ENCODE measurements at places on chromosomes 7 and 10.
A peak's percentile ranks its signal among the peaks of the same experiment; 100 is the strongest.

- DNase-seq, result no peak
Measured at GRCh38 chr7:71186535-71187057, 54.7 kb downstream of the GALNT17 start.

GRCh38 chr7:29375641-29376562, 181.3 kb downstream of the CHN2 start:
- no peak for DNase-seq

DNA sequence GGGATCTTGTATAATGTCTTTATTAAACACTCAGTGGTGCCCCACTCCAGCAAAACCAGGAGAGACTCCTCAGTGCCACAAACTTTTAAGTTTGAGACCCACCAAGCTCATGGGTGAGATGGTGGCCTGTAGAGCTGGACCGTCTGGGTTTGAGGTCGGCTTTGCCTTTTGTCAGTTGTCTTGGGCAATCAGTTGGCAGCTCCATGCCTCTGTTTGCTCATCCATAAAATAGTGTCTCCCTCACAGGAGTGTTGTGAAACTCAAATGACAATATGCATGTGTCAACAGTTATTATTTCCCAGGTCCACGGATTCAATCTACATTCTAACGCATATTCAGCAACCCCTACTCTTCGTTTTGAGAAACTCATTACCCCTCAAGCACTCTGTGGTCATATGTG, 367.8 kb upstream of the C7orf33 start:
- no peak for DNase-seq

GRCh38 chr7:158406364-158406763, 181.3 kb downstream of the PTPRN2 start:
- DNase-seq, result no peak

DNA sequence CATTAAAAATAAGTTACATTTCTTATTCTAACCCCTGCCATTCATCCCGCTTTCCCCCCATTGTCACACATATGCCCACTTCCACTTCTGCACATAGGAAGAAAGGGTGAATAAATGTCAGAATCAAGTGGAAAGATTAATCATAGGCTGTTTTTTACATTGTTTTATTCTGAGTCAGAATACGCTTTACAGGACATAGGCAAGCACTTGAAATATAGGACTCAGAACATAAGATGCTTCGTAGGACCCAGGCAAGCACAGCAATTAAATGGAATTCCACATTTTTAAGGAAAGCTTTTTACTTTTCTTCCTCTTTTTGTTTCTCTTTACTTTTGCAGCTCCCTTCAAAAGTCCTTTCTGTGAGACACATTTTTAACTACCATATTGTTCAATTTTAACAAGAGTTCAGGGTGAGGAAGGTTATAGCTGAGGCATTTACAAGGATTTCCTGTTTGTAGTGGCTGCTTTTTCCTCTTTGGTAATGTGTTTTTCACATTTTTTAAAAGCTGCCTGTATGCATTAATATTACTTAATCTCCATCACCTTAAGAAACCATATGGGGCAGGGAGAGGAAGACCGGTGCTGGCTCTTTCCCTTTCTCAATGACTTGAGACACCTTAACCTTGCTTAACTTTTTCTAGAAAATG, 130.0 kb downstream of the TES start:
- DNase-seq, result no peak

- DNase-seq, result no peak
Measured at GRCh38 chr10:101464082-101464481, 110.1 kb downstream of the BTRC start.

DNA sequence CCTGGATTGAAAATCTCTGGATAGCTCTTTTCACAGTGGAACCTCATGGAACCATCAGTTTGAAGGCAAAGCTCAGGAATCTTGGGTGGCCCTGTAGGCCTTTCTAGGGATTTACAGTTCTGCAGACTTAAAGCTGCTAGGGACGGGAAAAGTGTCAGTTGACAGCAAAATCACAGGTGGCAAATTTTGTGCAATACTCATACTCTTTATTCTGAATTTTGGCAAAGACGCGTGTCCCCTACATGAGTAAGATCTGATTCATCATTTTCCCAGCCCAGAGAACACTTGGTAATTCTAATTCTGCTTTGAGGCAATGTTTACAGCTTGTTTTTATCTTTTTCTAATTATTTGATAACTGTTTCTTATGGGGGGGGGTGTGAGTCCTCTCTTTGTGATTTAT, 3.6 kb downstream of the LRRC17 start:
- no peak for DNase-seq

- DNase-seq, result peak; percentile 20
Measured at GRCh38 chr7:137169282-137169698, 174.2 kb downstream of the PTN start.

GRCh38 chr10:3902054-3902808, 117.2 kb upstream of the KLF6 start:
- DNase-seq, result no peak

- no peak for DNase-seq
Measured at GRCh38 chr10:1169186-1169885, 113.2 kb downstream of the WDR37 start.

DNA sequence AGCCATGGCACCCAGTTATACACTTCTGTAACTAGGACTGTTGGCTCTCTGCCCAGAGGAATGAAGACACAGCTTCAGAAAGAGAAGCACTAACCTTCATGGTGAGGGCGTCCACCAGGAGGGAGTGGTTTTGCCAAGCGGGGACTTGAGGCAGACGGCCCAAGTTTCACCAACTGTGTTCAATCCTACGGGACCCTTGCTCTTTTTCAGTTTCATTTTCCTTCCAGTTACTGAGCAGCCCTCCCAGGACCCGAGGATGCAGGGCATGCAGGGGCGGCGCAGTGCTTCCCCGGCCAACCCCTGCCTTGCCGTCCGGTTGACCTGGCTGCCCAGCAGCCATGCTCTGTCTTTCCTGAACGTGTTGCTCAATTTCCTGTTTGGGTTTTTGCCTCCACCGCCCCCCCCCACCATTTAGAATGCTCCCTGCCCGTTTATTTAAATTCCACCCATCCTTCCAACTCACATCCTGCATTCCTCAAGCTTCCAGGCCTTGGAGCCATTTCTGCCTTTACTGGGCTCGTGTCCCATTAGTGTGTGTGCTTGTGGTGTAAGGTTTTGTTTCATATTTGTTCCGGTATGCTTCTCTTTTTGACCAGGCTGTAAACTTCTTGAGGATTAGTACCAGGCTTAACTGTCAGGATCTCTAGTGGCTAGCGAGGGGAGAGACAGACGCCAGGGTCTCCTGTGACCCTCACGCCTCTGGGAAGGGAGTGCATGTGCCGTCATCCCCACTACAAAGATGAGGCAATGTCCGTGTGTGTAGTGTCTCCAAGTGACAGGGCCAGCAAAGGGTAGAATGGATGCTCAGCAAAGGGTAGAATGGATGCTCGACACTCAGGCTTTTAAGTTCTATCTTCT, 31.6 kb downstream of the IL15RA start:
- peak; percentile 40 for DNase-seq

- no peak for DNase-seq
Measured at GRCh38 chr10:60397792-60398191, 8.1 kb upstream of the ANK3 start.

DNA sequence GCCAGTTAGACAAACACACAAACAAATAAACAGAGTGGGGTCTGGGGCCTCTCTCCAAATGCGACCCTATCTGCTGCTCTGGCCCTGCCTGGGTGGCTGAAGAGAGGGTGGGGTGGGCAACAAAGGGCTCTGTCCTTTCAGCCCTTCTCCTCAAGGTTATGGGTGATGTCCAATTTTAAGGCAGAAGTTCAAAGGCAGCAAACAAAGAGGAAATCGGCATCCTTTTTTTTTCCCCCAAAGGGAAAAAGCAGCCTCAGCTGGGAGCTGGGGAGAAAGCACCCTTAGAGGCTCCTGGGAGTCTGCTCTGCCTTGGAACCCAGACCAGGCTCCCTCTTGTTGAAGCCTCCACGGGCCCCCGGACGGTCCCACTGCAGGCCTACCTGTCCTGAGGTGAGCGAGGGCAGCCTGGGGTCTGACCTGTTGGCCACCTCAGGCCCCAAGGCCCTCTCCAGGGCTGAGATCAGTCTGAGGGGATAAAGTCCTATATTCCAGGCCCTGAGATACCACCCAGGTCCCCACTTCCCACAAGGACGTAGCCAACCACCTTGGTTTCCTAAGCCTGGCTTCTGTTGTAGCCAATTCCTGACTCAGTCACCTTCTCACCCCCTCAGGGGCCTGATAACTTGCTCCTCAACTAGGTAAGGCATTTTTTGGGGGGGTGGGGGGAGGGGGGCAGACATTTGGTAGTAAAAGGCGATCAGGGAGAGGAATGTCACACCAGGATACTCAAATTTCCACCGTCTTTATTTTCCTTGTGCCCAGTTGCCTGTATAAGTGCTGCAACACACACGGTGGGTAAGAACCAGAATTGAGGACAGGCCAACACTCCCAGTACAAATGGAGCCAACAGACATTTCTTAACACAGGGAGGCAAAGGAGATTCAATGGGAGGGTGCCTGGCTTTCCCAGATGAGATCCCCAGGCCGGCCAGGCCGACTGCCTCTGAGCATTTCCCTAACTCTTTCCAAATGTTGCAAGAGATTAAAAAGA, 4.3 kb downstream of the HOXA11 start:
- DNase-seq, result no peak

DNA sequence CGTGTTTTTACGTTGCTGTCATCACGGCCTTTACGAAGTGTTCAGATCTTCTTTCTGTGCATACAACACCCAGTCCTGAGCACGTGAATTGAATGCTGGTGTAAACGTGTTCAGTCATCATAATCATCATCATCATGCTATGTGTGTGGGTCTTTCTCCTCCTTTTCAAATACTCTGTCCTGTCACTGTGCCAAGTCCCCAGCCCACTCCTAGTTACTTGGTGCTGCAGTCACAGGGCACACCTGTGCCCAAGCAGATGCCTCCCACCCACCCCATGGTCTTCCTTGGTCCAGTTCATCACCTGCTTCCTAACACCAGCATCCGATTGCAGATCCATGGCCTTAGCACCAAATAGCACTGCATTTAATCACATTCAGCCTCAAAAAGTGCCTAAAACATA, 78.6 kb upstream of the MGMT start:
- no peak for DNase-seq

DNA sequence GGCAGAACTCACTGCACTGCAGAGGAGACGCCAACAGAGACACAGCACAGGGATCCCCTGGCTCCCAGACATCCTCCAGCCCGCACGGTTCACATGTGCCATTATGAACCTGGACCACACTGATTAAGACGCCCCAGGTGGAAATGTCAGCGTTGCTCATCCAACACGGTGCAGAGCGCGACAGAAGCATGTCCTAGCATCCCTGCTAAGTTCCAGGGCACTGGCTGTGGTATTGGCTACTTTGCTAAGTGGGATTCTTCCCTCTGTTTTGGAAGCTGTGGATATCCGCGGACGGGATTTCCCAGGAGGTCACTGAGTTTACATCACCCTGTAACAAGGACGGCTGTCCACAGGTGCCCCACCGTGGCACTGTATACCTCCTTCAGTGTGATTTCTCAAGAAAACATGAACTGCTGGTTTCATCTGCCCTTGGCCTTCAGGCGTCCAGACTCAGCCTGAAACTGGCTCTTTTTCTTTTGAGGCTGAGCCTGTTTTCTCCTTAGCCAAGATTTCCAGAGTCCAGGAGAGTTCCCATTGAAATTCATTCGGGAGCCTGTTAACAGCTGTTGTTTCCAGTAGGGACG, 324.0 kb downstream of the WDR37 start:
- no peak for DNase-seq

GRCh38 chr10:20817646-20818045, 79.5 kb downstream of the NEBL start:
- DNase-seq, result no peak

- DNase-seq, result no peak
Measured at GRCh38 chr10:2471811-2472210, 595.5 kb upstream of the PFKP start.

DNA sequence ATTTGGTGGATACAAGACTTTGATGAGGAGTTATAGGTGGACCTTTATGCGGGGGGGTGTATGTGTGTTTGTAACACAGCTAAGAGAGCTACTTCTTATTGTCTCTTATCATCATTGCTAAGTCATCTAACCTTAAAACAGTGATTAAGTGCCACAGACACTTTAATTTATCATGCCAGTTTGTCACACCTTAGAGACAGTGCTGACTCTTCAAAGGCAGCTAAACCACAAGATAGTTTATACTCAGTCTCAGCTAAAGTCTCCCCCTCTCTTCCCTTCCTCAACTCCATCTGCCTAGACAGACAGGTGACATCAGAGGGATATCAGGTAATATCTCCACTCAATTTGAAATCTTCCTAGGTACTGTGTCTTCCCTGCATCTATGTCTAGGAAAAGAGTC, 42.2 kb downstream of the MYPN start:
- DNase-seq, result no peak

DNA sequence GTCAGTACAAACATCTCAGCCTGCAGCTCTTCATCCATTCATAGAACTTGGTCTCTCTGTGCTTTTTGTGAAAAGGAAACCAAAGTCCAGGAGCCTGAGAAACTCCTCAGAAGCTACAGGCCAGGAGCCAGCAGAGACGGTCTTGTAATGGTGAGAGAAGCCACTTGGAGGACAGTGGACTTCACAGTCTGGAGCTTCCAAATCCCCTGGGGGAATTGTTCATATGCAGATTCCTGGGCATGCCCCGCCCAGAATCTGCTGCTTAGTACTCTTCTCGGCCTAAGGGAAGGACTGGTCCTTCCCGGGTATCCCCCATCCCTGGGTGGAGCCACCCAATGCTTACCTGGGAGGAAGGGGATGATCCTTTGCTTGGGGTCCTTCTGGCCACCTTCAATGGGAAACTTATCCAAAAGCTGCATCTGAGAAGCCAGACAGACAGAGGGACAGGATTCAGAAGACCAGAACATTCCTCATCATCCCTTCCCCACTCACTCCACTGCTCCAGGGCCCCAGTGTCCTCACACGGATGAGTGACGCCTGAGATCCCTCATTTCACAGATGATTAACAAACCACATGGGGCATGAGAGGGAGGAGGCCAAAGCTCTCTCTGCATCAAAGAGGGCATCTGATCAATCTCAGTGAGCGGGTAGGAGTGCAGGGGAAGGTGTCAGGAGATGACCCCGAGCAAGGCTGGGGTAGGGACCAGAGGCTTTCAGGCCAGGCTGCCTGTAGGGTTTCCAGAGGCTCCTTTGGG, 88.4 kb downstream of the SH3PXD2A start:
- DNase-seq, result no peak

- no peak for DNase-seq
Measured at GRCh38 chr10:43200538-43201390, 62.5 kb downstream of the CSGALNACT2 start.

GRCh38 chr10:14583252-14583651, 191.4 kb downstream of the FAM107B start:
- no peak for DNase-seq

- no peak for DNase-seq
Measured at GRCh38 chr10:1022413-1022812, 3.2 kb downstream of the IDI2 start.

DNA sequence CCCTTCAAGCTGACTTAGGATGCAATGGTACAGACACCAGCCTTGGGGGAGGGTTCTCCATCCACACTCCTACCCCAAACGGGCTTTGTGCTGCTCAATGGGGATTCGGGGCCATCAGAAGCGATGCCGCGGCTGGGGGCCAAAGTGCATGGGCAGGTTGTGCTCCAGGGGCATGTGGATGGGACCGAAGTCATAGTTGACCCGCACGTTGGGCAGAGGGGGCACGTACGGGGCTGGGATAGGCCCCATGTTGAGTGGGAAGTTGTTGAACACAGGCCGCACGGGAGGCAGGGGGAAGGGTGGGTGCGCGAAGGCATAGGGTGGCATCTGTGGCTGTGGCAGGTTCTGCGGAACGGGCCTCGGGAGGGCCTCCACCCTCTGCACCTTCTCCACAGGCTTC, 158.7 kb downstream of the RNF216 start:
- no peak for DNase-seq

- DNase-seq, result peak; percentile 82
Measured at GRCh38 chr10:31707093-31708039, 221.3 kb downstream of the ARHGAP12 start.

GRCh38 chr7:106840342-106840741, 24.7 kb upstream of the PIK3CG start:
- no peak for DNase-seq
